ENCODE measurements at places on chromosomes 4 and X.

DNA sequence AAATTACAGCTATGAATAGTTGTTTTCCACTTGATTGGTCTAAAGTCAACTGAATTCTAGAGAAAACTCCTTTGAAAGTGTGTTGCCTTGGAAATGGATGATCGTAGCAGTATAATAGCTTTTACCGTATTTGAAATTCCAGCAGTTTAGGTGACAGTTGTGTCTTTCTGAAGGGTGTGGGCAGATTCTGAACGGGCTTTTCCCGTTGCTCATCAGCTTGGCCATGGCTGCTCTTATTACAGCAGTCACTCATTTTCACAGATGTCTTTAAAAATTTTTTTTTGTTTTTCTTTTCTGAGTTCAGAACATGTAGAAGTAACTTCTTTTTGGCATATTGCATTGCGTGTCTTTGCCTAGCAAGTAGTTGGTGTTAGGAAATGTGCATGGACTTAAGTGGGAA lies 69.6 kb upstream of the SLC4A4 start:
- no peak for DNase-seq

GRCh38 chr4:22668301-22668700 lies 24.4 kb upstream of the GBA3 start:
- DNase-seq, result no peak

GRCh38 chr4:62448911-62449310 lies 1248.8 kb downstream of the ADGRL3 start:
- DNase-seq, result no peak

DNA sequence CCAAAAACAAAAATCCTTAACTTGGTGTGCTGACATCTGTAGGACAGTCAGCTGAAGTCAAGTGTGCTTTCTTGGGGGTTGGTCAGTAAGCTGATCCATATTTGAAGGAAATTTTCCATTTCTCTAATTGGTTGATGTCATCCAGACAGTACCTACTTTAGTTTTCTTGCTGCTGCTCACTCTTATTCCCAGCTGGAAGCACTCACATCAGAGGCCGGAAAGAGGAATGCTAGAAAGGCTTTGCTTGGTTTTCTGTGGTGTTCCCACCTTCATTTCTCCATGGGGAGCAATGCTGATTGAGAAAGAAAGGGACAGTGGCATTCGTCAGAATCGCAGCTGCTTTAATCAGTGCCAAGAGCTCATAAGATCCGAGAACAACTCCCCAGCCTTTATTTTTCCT lies 227.0 kb downstream of the C4orf33 start:
- peak; percentile 45 for DNase-seq

DNA sequence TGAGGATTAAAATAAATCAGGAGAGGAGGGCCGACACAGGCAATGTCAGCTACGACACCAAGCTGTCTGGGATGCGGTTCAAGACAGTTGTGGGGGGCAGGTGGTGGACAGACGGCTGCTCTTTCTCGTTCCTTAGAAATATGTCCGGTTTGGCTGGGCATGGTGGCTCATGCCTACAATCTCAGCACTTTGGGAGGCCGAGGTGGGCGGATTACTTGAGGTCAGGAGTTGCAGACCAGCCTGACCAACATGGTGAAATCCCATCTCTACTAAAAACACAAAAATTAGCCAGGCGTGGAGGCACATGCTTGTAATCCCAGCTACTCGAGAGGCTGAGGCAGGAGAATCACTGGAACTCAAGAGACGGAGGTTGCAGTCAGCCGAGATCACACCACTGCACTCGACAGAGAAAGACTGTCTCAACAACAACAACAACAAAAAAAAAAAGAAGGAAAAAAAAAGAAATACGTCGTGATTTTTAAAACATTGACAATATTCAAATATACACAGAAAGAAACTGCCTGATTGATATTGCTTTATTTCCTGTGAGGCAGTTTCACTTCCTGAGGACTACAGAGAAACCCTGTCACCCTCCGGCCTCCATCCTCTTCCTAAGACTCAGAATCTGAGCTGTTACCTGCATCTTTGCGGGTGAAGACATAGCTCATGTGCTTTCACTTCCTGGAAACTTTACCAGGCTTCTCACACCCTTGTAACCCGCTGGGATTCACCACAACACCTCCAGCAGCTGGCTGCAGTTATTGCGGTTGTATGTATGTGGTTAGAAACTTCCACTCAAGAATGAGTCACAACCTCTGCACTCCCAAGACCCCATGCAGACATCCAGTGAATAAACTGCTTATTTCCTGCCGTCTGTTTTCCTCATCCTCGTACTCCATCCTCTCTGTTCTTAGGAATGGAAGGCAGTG lies 63.8 kb upstream of the STS start:
- no peak for DNase-seq

GRCh38 chr4:138263247-138263816 lies 21.2 kb upstream of the SLC7A11 start:
- DNase-seq, result no peak

- DNase-seq, result no peak
These were observed 55.9 kb upstream of the IL2 start for GRCh38 chr4:122512430-122512829.

DNA sequence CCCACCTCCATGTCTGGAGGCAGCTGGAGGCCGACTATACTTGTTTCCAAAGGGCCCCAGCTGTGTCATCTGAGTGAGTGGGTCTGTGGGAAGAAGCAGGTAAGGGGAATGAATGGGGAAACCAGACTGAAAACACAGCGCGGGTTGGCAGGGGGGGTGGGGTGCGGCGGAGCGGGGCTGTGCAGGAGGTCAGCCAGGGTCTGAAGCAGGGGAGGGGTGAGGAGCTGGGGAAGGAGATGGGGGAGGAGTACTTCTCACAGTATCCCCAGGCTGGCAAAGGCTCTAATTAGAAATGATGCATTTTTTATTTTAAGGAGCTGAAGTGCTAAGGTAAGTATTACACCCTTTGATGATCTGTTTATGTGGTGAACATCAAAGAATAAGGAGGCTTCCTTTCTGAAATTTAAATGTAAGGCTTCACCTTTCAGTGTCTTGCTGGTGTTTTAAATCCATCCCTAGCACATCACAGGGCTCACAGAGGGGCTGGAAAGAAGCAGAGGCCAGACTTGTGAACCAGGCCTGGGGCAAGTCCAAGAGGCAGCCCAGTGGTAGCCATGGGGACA lies 37.5 kb downstream of the SMIM20 start:
- DNase-seq, result no peak

GRCh38 chr4:61511716-61512488 lies 311.8 kb downstream of the ADGRL3 start:
- DNase-seq, result no peak

DNA sequence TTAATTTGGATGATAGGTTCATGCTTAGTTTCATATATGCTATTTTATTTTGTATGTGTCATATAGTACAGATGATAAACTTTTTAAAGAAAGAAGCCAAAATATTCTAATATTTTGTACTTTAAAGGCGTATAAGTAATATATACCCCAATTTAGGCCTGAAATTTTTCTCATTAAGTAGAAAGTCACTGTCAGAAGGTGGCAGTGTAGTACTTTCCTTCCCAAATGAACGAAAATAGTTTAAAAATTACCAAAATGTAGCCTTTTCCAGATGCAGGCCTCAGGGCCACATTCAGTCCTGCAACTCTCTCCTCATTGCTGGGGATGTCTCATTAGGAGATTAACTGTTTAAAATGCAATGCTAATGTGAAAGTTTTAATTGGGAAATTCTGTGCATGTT lies 1263.6 kb downstream of the C4orf33 start:
- DNase-seq, result peak; percentile 24

DNA sequence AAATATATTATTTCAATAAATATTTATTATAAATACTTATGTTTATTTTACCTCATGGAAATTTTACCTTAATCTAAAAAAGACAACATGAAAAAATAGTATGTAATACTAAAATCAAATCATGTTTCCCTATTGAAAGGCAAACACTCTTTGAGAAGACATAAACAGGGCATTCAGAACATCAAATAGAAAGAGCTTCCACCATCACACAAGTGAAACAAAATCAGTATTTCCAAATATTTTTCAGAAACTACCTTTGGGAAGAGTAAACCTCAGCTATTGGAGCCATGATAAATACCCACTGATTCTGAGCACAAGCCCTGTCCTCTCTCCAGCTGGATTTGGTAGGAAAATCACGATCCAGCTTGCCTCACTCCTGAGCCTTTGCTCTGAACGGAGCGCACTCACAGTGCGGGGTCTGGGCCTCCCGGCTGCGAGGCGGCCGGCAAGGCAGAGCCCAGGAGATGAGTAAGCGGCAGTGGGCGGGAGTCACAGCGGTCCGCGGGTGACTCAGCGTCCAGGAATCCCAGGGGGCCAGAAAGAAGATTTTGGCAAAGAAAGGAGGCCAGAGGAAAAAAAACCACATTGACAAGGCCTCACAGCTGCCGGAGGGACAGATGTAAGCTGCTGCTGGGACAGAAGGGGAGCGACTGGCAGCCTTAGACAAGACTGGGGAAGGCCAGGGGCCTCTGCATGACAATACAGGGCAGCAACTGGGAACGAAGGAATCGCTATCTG lies 14.7 kb upstream of the ANXA5 start:
- peak; percentile 92 for DNase-seq

DNA sequence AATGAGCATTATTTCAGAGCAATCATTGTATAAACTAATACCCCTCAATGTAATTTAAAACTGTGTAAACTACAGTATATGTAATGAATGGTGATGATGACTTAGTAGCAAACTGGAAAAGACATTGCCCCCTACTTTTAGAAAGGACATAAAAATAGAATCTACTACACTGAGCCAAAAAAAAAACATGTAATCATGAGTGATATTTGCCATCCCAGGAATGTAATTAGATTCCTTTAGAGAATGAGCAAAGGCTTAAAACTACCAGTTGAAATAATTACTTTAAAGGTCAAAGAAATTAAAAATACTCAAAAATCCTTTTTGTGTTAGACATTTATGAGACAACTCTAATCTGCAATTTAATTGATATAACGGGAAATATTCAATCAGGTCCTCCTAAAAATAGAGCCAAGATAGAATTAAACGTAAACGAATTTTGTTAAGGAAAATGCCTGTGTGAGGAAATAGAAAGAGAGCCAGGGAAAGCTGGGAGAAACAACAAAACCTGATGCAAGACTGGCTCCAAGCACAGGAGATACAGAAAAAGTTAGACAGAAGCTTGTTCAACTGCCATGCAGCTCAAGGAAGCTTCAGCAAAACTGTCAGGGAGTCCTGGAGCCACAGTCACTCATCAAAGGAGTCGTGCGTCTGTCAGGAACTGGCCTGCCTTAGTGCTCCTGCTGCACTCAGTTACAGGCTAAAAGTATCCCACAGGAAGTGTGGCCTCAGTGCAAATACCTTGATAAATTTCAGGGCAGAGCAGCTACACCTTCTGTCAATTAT lies 655.7 kb upstream of the INTU start:
- DNase-seq, result peak; percentile 40

DNA sequence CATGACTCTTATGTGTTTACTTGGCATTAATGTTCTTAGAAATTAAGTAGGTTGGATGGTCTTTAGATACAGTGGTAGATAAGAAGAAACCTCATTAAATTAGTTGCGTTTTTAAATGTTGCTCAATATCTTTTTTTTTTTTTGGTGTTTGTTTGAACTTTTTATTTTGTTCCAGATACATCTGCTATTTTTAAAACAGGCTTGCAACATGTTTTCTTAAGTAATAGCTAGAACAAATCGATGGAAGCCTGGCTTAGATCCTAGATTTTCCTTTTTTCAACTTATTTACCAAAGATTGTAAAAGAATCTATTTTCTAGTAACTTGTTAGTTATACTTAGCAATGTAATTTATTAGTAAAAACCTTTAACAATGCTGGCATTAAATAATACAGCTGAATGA lies 9.3 kb downstream of the CNKSR2 start:
- no peak for DNase-seq

- no peak for DNase-seq
These were observed 149.3 kb downstream of the ARHGEF9 start for GRCh38 chrX:63635750-63636149.

DNA sequence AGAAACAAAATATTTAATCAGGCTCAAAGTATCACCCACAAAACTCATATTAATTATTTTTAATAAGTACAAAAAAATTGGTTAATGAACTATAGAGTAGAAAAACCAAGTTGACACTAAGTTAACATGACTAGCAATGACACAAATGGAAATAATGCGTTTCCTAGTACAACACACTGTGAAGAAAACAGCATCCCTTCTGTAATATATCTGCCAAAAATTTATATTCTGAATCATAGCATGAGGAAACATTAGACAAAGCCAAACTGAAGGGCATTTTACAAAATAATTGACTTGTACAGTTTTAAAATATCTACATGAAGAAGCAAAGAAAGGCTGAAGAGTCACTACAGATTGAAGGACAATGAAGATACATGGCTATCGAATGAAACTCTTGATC lies 477.6 kb upstream of the INTU start:
- no peak for DNase-seq

- DNase-seq, result no peak
These were observed 149.3 kb downstream of the ARAP2 start for GRCh38 chr4:36094995-36095394.

DNA sequence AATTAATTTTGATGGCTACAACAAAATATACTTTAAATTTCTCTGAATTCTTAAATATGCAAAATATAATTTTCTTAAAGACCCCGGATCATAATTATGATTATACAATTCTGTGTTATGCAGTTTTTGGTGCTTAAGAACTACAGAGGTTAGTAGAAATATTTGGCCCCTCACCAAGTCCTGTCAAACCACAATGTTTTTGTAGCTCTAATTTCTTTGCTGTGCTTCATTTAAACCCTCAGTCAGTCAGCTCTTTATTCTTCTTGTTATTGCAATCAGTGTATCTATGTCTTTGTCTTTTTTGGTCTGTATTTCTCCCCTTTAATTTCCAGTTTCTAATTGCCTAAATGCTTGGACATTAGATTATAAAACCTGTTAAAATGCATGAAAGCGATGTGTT lies 186.1 kb downstream of the CAMK2D start:
- no peak for DNase-seq

Measured in neural progenitor cell (in vitro differentiated cells).